NCI-H2029 treated with DMSO at 0.1 percent for 48 hours (cell line): ENCODE measurements at places on chromosomes 5 and 9.

DNA sequence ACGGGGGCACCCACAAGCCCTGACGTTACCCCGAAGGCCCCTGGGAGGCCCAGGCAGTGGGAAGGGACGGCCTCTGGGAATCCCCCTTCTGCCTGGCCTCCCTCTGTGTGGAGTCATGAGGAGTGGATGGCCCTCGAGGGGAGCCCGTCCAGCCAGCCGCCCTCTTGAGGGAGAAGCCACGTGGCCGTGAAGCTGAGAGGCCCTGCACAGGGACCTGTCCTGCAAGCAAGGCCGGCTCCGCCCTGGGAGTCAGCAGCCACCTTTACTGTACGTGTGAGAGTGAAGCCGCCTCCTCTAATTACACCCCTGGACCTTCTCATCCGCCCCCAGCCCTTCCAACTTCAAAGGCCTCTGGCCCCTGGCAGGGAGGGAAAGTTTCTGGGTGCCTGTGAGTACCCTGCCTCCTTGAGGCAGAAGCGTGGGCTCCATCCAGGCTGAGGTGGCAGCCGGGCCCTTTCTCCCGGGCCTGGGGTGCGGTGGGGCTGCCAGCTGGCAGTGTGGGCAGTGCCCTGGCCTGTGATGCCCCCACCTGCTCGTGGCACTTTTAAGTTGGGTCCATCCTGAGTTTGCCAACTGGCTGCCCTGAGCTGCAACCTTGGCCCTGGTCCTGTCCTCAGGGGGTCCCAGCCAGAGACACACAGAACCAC is 55.9 kb upstream of the EGFL7 start:
- no peak for DNase-seq

DNA sequence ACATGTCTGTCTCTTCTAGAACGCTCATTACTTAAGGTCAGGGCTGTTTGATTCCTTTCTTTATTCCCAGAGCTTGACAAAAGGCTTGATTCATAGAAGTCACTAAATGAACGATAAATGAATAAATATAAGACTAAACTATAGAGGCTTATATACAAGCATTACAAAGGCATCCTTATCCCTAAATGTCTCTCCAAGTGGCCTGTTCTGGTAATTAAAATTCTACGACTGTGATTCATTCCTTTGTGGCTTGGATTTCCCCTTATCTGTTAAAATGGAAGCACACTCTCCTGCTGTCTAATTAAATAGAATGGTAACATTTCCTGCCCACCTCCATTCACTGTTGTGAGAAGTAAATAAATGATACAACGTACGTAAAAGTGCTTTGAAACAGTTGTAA is 49.5 kb downstream of the C7 start:
- DNase-seq = no peak

DNA sequence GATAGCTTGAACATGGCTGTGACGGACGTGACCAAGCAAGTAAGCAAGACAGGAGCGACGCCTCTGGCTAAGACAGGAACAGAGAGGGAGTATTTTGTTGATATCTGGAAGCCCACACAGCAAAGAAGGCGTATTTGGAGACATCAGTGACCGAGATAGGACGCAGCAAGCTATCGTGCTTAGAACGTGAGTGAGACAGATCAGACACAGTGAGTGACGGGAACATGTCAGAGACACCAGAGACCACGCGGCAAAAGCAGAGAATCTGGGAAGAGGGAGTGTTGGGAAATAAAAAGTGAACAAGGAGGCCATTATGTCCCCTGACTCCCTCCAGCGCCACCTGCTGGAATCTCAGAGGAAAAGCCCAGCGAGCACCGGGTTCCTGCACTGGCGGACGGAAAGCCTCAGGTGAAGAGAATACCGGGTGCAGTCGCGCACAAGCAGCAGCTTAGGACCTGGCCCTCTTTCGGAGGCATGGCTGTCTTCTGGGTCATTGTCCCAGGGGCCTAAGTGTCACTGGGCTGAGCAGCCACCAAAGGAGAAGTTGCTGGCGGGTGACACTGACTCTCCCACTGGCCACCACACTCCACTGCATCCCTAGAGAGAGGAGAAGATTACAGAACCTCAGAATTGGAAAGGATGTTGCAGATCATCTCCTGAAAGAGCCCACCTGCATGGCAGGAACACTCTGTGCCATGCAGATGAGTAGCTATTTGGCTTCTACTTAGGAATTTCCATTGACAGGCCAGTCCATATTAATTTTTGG is 99.1 kb downstream of the FBXO38 start:
- DNase-seq = no peak

- DNase-seq = no peak
Observed at GRCh38 chr9:16401701-16402100, 468.8 kb downstream of the BNC2 start.

DNA sequence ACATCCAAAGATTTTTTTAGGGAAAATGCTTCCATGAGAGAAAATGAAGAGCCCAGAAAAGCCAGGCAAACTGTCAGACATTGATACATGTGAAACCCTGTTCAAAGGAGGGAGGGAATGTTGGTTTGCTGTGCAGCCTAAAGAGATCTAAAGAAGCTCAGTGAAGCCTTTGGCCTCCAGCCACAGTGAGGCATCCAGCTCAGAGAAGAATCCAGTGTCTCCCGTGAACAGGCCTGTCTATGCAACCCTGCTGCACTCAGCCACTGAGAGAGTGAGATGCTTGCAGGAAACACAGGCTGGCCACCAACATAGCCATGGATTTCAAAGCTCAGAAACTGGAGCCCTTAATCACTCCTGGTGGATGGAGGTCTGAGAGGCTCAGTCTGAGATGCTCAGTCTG is 171.4 kb upstream of the PLCXD3 start:
- no peak for DNase-seq
